SJSA1 (cell line): ENCODE measurements at places on chromosomes 16 and 17. TPM values are rescaled to one million over a fixed set of nuclear protein-coding genes. Genes with fewer than 3 reads are reported as not detected.

- H3K4me3 ChIP-seq = no peak overlapping the region
- DNase-seq = no peak
- peak overlapping the region; percentile 88 for H3K27ac ChIP-seq
- peaks cover 30% of the 10 kb centered on the region for H3K36me3 ChIP-seq
- H3K27me3 ChIP-seq = no peaks in the 10 kb centered on the region
These were observed 23.2 kb downstream of the COX11 start for GRCh38 chr17:54945231-54945630.

DNA sequence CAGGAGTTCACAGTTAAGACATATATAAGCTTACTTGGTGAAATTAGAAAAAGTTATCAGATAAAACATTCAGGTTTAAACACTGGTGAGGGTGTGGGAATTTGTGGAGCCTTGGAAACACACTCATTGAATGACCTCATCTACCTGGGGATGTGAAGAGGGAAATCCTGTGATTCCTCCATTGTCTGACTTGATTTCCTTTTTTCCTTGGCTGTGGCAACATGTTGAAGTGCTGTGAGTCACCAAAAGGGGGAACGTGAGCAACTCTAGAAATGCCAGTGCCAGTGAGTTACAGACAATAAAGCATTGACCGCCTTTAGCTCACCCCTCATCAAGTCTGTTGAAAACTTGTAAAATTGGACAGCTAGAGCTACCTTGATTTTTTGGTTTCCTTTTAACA is 1.8 kb downstream of the HMOX2 start:
- H3K36me3 ChIP-seq = peaks cover 6% of the 10 kb centered on the region; the same call in 1 of the 2 replicates
- no peak overlapping the region for H3K4me3 ChIP-seq
- DNase-seq = no peak
- no peaks in the 10 kb centered on the region for H3K27me3 ChIP-seq

- H3K4me1 ChIP-seq = peaks cover 33% of the 10 kb centered on the region
- DNase-seq = no peak
- H3K27me3 ChIP-seq = no peaks in the 10 kb centered on the region
- peaks cover 76% of the 10 kb centered on the region for H3K36me3 ChIP-seq
- H3K4me3 ChIP-seq = no peak overlapping the region
These were observed 20.1 kb downstream of the PLD6 start for GRCh38 chr17:17186051-17186450.

GRCh38 chr17:52648995-52649394 is 490.5 kb upstream of the CA10 start:
- H3K4me3 ChIP-seq = no peak overlapping the region
- H3K36me3 ChIP-seq = no peaks in the 10 kb centered on the region
- no peak overlapping the region for H3K27ac ChIP-seq
- DNase-seq = no peak
- no peaks in the 10 kb centered on the region for H3K27me3 ChIP-seq
- no peaks in the 10 kb centered on the region for H3K4me1 ChIP-seq

DNA sequence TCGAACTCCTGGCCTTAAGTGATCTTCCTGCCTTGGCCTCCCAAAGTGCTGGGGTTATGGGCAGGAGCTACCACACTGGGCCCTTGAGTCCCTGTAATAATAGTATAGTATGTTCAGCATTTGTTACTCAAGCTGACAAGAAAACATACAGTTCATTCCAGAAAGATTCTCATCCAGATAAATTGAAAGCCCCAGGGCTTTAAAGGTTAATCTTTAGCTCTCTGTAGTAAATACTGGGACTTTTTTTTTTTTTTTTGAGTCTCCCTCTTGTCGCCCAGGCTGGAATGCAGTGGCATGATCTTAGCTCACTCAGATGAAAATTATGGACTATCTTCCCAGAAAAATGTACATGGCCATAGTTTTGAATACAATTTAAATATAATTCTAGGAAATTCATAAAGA is 11.0 kb downstream of the BRCA1 start:
- H3K4me1 ChIP-seq = no peaks in the 10 kb centered on the region
- H3K36me3 ChIP-seq = peaks cover 17% of the 10 kb centered on the region
- DNase-seq = no peak
- H3K27me3 ChIP-seq = no peaks in the 10 kb centered on the region; the same call in 1 of the 2 replicates
- no peak overlapping the region for H3K27ac ChIP-seq

PROCA1 gene
- total RNA-seq = 0.53 and 0.69 TPM in 2 replicates

SOCS7 gene
- 10.8 and 14.2 TPM in 2 replicates for total RNA-seq

KRTAP3-1 gene
- total RNA-seq = not detected in 2 replicates
